GDM1 (cell line): ENCODE measurements at places on chromosomes 4 and X.
A peak's percentile ranks its signal among the peaks of the same experiment; 100 is the strongest.

- DNase-seq = no peak
Observed at GRCh38 chr4:93960450-93960849, 131.9 kb downstream of the ATOH1 start.

GRCh38 chr4:180909279-180909678, 1333.9 kb upstream of the TENM3 start:
- DNase-seq = no peak

- no peak for DNase-seq
Observed at GRCh38 chr4:148868191-148868590, 426.0 kb upstream of the NR3C2 start.

DNA sequence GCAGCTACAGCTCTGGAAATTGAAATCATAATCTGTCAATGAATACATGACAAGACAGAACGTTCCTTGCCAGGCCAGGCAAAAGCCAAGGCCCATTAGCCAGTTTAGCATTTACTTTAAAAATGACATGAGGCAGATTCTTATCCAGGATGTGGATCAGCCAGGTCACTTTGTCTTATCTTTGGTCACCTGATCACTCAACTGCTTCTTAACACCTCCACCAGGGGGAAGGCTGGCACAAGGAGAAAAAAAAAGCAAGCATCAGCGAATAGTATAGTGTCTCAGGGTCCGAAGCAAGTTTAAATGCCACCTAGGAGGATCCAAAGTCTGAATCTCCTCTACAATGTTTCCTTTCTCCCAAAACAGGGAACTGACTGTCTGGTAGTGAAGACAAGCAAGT, 18.8 kb downstream of the ATP1B4 start:
- DNase-seq = no peak

- no peak for DNase-seq
Observed at GRCh38 chrX:1394731-1395501, 3.0 kb upstream of the SLC25A6 start.

DNA sequence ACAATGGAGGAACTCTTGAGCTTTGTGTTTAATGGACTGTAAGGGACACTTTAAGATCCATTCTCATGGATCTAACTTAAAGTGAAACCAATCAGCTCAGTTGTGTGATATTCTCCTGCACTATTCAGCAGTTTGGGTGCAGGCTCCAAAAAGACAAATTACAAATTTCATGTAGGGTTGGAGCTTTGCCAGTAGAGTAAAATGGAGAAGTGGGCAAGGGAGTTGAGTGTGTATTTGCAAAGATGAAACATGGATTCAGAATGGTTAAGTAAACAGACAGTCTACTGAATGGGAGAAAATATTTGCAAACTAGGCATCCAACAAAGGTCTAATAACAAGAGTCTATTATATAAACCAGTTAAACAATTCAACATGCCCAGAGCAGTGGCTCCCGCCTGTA, 21.2 kb upstream of the MID2 start:
- no peak for DNase-seq

GRCh38 chr4:124481123-124481522, 231.4 kb downstream of the ANKRD50 start:
- no peak for DNase-seq

DNA sequence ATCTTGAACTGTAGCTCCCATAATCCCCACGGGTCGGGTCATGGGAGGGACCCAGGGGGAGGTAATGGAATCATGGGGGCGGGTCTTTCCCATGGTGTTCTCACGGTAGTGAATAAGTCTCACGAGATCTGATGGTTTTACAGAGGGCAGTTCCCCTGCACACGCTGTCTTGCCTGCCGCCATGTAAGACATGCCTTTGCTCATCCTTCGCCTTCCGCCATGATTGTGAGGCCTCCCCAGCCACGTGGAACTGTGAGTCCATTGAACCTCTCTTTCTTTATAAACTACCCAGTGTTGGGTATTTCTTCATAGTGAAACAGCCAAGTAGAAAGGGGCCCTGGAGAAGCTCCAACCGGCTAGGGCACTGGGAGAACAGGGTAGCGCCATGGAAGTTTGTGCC, 12.3 kb downstream of the CTAG1A start:
- DNase-seq = no peak

- no peak for DNase-seq
Observed at GRCh38 chr4:92599044-92599443, 295.3 kb downstream of the GRID2 start.

GRCh38 chr4:123589301-123589700, 192.7 kb downstream of the SPRY1 start:
- no peak for DNase-seq

DNA sequence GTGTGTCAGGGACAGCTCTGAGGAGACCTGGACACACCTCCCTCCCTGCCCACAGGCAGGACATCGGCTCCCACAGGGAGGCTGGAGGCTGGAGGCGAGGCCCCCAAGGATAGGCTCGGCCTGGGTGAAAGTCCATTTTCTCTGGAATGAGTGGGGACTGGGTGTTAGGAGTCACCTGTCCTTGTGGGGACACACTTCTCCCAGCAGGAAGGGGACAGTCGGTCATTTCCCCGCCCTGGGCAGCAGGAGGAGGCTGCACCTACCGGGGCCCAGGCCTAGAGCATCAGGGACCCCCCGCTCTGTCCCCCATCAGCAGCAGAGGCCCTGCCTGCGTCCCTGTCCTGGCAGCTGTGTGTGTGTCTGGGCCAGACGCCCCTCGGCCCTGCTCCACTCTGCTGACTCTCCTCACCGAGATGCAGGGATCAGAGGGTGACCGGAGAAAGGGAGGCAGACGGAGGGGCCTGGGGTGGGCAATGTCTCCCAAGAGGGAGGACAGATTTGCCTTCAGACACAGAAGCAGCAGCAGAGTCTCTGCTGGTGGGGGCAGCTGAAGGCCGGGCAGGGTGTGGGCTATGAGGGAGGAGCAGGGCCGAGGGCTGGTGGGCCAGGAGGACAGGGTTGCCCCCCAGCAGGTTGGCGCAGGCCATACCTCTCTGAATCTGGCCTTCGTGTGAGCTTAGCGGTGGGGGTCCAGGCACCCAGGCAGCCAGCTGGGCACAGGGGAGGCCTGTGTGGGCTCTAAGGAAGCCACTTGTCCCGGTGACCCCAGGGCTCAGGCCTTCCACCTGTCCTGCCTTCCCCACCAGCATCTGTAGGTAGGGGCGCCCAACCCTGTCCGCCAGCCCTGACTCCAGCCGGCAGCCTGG, 125.7 kb upstream of the NKX1-1 start:
- no peak for DNase-seq

DNA sequence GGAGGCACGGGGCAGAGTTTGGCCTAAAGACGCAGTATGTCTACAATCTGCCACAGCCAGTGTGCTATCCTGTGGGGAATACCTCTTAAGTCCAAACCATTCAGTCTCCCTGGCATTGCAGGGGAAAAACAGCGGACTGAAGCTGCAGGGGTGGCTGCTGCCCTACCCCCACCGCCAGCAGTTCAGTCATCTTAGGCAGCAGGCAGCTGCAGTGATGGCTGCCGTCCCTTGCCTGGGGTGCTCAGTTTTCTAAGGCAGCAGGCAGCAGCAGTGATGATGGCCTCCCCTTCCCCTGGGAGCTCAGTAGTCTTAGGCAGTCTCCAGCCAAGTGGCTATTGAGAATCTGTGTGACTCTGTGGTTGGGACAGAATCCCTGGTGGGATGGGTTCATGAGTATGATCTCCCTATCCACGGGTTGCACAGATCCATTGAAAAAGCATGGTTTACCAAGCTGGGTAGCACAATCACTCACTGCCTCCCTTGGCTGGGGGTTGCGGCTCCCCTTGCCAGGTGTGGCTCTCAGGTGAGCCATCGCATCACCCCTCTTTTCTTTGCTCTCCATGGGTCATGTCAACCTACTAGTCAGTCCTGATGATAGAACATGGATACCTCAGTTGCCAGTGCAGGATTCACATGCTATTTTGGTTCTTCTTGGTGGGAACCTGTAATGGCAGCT, 48.9 kb upstream of the GRID2 start:
- no peak for DNase-seq

- no peak for DNase-seq
Observed at GRCh38 chr4:137541876-137542646, 9.8 kb upstream of the PCDH18 start.

GRCh38 chrX:50211510-50211909, 6.9 kb downstream of the CCNB3 start:
- no peak for DNase-seq

- no peak for DNase-seq
Observed at GRCh38 chr4:96681218-96681617, 841.3 kb downstream of the PDHA2 start.

- DNase-seq = no peak
Observed at GRCh38 chr4:110364911-110365520, 110.9 kb upstream of the ENPEP start.

- no peak for DNase-seq
Observed at GRCh38 chr4:671769-672168, 2.3 kb downstream of the ATP5ME start.

GRCh38 chrX:11886745-11887144, 128.7 kb downstream of the MSL3 start:
- DNase-seq = no peak

- DNase-seq = no peak
Observed at GRCh38 chrX:10619425-10620046, 849 bp downstream of the MID1 start.

GRCh38 chrX:120769576-120770341, 105.9 kb downstream of the CT47B1 start:
- peak; percentile 23 for DNase-seq

GRCh38 chrX:86066998-86067397, 19.6 kb upstream of the CHM start:
- DNase-seq = no peak

DNA sequence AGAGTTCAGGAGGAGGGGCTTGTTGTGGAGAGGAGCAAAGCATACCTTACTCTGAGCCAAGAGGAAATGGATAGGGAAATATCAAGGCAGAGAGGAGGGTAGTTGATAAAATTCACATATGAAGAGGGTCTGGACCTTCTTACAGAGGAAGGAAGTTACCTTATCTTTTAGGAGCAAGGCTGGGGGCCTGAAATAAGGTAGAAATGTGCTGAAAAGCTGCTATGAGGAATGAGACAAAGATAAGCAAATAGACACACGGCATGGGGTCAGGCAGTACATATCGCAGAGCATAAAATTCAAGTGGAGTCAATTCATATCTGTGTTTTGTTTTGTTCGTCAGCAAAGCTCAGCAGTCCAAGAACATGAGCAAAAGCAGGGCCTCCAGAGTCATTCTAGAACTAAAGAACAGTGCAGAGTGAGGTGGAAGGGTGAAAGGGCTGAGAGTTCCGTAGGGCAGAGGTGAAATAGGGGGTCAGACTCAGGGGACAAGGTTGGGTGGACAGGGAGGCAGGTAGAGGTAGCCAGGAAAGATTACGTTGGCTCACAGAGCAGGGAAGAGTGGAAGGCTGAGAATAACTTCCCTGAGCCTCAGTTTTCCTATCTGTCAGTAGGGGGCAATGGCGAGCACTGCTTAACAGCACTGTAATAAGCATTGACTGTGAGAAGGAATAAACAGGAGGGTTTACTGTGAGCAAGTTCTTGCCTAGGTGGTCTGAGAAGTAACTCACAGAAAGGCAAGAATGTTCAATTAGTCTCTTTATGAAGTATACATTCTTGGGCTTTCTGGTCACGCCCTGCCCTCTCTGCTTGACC, 9.2 kb downstream of the VSIG4 start:
- DNase-seq = peak; percentile 54

- DNase-seq = no peak
Observed at GRCh38 chr4:6019316-6020263, 1.4 kb upstream of the C4orf50 start.

GRCh38 chr4:91070736-91071135, 943.5 kb downstream of the CCSER1 start:
- DNase-seq = no peak

DNA sequence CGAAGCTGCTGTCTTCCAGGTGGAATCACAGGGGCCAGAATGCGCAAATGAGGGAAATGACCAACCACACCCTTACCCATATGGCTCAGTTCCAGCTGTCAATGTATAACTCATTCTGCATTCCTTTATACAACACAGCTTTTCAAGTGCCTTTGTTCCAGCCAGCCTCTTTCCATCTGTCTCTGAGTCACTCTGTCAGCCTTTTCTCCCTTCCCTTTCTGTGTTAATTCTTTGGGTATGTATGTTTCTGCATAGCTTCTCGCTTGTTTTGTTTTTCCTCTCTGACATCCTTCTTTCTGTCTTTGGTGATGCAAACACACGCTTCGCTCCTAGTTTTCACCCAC, 54.5 kb downstream of the RS1 start:
- DNase-seq = no peak

DNA sequence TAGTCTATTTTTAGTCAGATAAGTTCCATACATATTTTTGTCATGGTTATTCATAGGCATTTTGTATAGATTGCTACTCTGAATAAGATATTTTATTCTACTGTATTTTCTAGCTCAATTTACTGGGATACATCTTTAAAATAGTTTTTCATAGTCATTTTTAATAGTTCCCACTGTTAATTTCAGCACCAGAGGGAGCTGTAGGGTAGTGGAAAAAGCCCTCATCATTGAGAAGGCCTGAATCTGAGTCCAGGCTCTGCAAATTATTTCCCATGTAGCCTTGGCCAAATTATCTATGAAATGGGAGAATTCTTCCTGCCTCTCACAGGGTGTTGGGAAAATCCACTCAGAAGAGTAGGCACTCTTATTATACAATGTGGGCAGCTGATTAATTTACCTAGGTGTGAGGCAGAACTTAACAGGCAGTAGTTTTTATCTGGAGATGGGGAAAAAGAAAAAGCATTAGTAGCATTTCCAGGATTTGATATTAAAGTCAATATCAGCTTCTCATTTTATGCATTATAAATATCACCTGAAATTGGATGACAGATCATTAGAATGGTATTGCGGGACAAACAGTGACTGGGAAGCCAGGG, 102.9 kb upstream of the PAQR3 start:
- no peak for DNase-seq

DNA sequence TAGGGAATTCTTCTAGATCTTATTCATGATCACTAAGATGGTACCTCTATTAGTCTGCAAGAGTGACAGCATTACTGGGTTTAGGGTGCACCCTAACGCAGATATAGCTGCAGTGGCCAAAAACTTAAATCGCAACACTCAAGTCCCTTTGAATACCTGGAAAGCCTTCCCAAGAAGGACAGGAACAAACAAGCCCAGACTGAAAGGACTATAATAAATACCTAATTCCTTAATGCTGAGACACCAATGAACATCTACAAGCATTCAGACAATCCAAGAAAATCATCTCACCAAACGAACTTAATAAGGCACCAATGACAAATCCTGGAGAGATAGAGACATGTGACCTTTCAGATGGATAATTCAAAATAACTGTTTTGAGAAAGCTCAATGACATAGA, 74.9 kb upstream of the PDHA2 start:
- no peak for DNase-seq

- DNase-seq = no peak
Observed at GRCh38 chr4:22202975-22203710, 254.6 kb upstream of the KCNIP4 start.

DNA sequence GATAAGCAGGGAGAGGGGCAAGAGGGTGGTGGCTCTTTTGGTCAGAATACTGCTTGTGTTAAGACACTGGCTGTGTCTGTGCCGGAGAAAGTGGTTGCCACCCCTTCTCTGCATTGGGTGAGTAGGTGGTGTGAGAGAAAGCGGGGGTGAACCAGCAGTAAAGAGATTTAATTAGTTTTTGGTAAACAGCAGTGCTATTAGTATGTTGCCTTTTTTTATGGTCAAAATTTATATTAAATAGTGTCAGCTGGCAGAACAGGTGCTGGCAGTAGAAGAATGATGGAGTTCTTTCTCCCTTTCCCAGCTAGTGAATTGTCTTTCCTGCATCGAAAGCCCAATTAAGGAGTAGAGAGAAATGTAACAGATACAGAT, 181.6 kb downstream of the LARP7 start:
- no peak for DNase-seq

- DNase-seq = no peak
Observed at GRCh38 chrX:308821-309520, 9.6 kb downstream of the GTPBP6 start.

- DNase-seq = peak; percentile 57
Observed at GRCh38 chrX:23844502-23845138, 61.6 kb downstream of the SAT1 start.

- DNase-seq = no peak
Observed at GRCh38 chr4:82864336-82864979, 26.5 kb downstream of the SEC31A start.
